ENCODE measurements at places on chromosomes 6 and 20. TPM values are rescaled to one million over a fixed set of nuclear protein-coding genes. Genes with fewer than 3 reads are reported as not detected.
A peak's percentile ranks its signal among the peaks of the same experiment; 100 is the strongest.

GRCh38 chr6:120945905-120946594, 388.2 kb downstream of the TBC1D32 start:
- H3K36me3 ChIP-seq, result no peaks in the 10 kb centered on the region
- H3K4me1 ChIP-seq, result no peaks in the 10 kb centered on the region
- no peak overlapping the region for H3K27ac ChIP-seq
- H3K4me3 ChIP-seq, result no peak overlapping the region
- DNase-seq, result no peak

- H3K27me3 ChIP-seq, result no peaks in the 10 kb centered on the region
- H3K36me3 ChIP-seq, result no peaks in the 10 kb centered on the region
- H3K4me3 ChIP-seq, result no peak overlapping the region
- peak; percentile 87 for DNase-seq
- no peak overlapping the region for H3K27ac ChIP-seq
Measured at GRCh38 chr6:41560431-41561192, 14.4 kb downstream of the FOXP4 start.

DNA sequence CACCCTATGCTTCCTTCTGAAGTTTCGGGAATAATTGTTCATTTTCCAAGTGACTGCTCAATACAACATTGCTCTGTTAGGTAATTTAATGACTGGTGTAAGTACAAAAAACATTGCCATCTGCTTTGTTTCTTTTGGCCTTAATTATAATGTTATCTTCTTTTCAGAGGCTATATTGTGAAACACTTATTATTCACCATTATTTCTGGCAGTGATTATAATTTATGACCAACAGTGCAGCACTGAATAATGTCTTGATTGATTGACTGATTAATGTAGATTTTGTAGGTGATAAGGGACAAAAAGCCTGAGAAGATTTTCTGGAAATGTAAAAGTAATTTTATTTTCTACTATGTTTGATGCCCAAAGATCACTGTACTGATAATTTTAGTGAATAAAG, 377.7 kb downstream of the PLCB1 start:
- H3K4me3 ChIP-seq, result no peak overlapping the region
- H3K4me1 ChIP-seq, result no peaks in the 10 kb centered on the region
- no peak overlapping the region for H3K27ac ChIP-seq
- H3K36me3 ChIP-seq, result no peaks in the 10 kb centered on the region
- no peak for DNase-seq
- H3K27me3 ChIP-seq, result no peaks in the 10 kb centered on the region

DNA sequence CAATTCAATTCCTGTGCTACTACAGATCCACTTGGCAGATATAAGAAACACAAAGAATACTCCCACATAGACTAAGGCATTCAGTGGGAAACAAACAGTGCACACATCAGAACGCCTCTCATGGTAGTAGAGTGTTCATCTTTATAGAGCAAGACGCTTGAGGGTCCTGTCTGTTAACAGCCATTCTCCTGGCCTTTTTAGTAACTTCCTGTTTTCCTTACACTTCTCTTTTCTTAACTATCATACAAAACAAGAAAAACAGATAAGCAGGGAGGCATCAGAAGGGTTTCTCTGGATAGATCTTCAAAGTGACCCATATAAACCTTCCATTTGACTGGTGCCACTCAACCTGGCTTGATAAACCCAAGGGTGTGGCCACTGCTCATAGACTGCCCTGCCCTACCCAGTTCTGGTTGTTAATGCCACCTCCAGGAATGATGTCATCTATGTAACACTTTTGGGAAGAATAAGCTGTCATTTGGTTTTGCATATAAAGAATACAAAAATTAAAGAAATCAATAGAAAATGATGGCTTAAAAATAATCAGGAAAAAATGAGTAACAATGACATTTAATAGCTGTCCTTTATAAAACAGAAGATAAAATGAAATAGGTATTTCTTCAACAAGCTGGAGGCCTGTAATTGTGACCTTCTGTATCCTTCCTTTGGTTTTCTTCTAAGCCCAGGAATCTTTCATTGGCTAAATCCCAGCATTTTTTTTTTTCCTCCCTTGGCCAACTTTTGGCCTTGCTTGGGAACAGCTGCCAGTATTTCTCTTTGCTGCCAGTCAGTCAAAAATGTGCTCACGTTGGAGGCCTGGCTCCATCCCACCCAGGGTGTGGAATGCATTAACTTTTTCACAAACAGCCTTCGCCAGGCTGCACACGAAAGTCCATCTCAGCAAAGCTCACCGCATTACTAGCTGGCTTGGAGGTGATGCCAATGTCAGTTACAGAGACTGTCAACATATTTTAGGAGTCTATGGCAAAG, 103.5 kb downstream of the GJA10 start:
- H3K4me3 ChIP-seq, result no peak overlapping the region
- H3K36me3 ChIP-seq, result no peaks in the 10 kb centered on the region
- no peak overlapping the region for H3K27ac ChIP-seq
- H3K27me3 ChIP-seq, result no peaks in the 10 kb centered on the region
- H3K4me1 ChIP-seq, result peaks cover 3% of the 10 kb centered on the region

DNA sequence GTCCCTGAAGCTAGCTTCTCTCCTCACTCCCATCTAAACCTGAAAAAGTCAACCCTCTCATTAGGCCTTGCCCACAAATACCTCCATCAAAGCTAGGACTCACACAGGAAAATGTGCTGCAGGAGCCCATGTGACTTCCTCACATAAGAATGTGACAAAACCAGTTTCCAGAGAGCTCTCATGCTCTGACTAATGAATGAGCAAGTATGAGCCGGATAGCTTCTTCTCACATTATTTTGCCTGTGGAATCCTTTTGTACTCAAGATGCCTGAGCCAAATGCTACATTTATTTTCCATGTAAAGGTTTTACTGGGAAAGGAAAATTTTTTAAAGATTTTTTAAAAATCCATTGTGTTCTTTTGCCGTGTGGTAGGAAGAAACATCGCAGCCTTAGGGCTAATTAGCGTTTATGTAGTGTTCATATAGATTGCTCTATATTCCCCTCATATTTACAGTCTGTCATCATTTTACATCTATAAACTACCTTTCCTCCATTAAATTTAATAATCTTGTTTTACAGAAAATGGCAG, 68.6 kb upstream of the CCN6 start:
- no peak for DNase-seq
- H3K27me3 ChIP-seq, result no peaks in the 10 kb centered on the region
- no peak overlapping the region for H3K27ac ChIP-seq
- H3K36me3 ChIP-seq, result no peaks in the 10 kb centered on the region
- no peak overlapping the region for H3K4me3 ChIP-seq

DNA sequence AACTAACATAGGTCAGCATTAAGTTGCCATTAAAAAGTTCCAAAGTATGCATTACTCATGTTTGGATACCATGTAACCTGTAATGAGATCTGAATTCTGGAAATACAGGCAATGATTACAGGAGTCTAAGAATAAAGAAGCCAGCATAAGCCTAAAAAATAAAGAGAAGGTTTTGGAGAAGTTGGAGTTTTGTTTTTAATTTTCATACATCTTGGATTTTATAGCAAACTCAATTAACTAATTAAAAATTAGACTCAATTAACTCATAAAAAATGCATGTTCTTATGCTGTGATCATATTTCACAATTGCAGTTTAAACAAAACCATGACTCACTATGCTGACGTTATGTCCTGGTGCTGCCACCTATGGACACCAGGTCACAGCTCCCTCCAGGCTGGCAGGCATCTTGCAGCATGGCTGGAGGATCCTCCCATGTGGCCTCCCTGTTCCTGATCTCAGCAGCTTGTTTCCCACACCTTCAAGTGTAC, 648.8 kb upstream of the AGPAT4 start:
- peak; percentile 51 for DNase-seq
- H3K27ac ChIP-seq, result no peak overlapping the region
- no peaks in the 10 kb centered on the region for H3K36me3 ChIP-seq
- no peaks in the 10 kb centered on the region for H3K27me3 ChIP-seq

DNA sequence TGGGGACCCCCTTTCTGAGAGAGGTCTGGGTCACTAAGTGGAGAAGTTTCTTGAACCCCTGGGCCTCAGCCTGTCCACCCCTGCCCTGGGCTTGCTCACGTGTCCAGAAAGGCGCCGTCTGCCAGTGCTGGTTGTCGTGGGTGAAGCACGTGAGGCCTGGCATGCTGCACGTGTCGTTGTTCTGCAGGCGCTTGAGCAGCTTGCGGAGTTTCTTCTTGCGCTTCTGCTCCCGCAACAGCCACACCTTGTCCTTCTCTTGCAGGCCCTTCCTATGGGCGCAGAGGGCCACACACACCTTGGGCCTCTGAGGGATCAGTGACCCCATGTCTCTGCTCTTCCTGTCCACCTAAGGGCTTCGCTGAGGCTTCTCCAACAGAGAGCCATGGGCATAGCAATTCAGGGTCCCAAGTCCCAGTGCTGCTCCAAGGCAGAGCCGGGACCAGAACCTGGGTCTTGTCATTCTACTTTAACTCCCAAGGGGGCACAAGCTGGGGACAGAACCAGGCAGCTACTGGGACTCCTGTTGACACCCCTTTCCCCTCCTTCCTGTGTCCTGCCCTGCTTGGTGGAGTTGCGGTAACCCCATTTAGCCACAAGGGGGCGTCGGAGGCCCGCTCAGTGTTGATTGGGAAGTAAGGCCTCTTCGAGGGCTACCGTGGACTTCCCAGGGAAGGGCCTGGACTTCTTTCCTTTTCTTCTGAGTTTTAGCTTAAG, 121.8 kb downstream of the SULF2 start:
- no peaks in the 10 kb centered on the region for H3K36me3 ChIP-seq
- H3K27me3 ChIP-seq, result no peaks in the 10 kb centered on the region
- peak; percentile 88 for DNase-seq
- no peaks in the 10 kb centered on the region for H3K4me1 ChIP-seq

GRCh38 chr6:168388641-168389633, 52.0 kb upstream of the SMOC2 start:
- no peak overlapping the region for H3K4me3 ChIP-seq
- no peak for DNase-seq
- no peaks in the 10 kb centered on the region for H3K4me1 ChIP-seq

- H3K36me3 ChIP-seq, result no peaks in the 10 kb centered on the region
- no peak overlapping the region for H3K4me3 ChIP-seq
- DNase-seq, result no peak
- H3K4me1 ChIP-seq, result no peaks in the 10 kb centered on the region
Measured at GRCh38 chr6:153059311-153059710, 56.8 kb upstream of the MTRF1L start.

DNA sequence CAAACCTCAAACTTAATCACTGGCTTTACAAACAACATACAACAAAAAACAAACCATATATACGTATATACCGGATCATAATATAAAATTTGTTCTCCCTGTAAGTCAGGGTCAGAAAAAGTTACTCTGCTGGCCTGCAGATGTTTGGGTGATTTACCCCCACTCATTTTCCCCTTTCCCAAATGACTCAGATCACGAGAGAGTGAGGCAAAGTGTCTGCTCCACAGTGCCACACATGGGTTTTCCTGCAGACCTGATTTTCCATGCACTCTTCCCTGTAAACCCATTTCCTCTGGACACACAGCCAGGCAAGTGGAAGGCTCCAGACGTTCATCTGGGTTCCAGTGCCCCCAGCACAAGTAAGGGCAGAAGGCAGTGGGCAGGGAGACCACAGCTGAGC, 23.5 kb downstream of the GFOD1 start:
- H3K4me1 ChIP-seq, result peaks cover 2% of the 10 kb centered on the region
- H3K27ac ChIP-seq, result no peak overlapping the region
- no peak overlapping the region for H3K4me3 ChIP-seq
- H3K36me3 ChIP-seq, result no peaks in the 10 kb centered on the region

DNA sequence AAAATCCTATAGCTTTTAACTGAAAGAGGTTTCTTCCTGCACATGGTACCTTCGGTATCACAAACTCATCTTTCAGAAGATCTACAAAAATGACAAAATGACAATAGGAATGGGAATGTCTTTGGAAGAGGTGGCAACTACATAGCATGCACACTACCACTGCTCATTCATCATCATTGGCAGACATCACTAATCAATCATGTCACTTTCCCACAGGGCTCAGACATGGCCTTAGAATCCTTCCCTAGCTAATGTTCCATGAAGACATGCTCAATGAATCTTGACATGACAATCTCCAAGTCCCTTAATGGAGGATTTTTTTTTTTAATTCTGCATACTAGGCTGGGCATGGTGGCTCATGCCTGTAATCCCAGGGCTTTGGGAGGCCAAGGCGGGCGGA, 3.2 kb upstream of the PGC start:
- H3K4me3 ChIP-seq, result no peak overlapping the region
- H3K27me3 ChIP-seq, result no peaks in the 10 kb centered on the region
- no peaks in the 10 kb centered on the region for H3K36me3 ChIP-seq
- H3K27ac ChIP-seq, result no peak overlapping the region
- no peak for DNase-seq
- H3K4me1 ChIP-seq, result no peaks in the 10 kb centered on the region

DNA sequence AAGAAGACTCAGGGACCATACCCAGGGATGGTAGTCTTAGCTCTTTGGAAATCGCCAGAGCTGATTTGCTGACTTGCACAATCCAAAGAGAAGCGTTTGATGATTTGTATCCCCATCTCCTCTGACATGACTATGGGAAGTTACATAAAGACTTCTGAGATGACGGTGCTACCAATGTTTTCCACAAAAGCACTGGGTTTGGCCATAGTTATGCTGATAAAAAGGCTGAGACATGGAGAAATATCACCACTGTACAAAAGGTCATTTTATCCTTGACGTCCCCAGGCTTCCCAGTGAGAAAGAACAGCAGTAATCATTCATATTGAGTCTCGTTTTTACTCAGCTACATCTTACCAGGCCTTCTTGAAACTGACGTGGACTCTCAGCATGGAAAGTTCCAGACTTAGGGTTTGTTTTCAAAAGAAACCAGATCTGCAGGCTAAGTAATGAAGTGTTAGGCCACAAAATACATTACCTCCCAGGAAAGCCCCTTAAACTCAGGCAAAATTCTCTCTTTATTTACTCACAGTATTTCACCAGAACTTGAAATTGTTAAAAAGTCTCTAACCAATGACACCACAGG, 370.3 kb upstream of the JARID2 start:
- peak overlapping the region; percentile 45 for H3K27ac ChIP-seq
- peaks cover 8% of the 10 kb centered on the region for H3K4me1 ChIP-seq
- no peaks in the 10 kb centered on the region for H3K27me3 ChIP-seq
- H3K36me3 ChIP-seq, result no peaks in the 10 kb centered on the region

- H3K4me1 ChIP-seq, result no peaks in the 10 kb centered on the region
- H3K27ac ChIP-seq, result no peak overlapping the region
- H3K27me3 ChIP-seq, result no peaks in the 10 kb centered on the region
- H3K36me3 ChIP-seq, result no peaks in the 10 kb centered on the region
- DNase-seq, result no peak
- no peak overlapping the region for H3K4me3 ChIP-seq
Measured at GRCh38 chr6:157606516-157606915, 216.5 kb upstream of the SNX9 start.

SLC17A1 gene
- 26.3 TPM for total RNA-seq

PPIL4 gene
- 30.1 TPM for total RNA-seq

SLC35D3 gene
- total RNA-seq, result not detected

ACOT8 gene
- 22.1 TPM for total RNA-seq

TTK gene
- total RNA-seq, result 0.79 TPM
